ENCODE measurements at places on chromosomes 13 and 19.
A peak's percentile ranks its signal among the peaks of the same experiment; 100 is the strongest.

DNA sequence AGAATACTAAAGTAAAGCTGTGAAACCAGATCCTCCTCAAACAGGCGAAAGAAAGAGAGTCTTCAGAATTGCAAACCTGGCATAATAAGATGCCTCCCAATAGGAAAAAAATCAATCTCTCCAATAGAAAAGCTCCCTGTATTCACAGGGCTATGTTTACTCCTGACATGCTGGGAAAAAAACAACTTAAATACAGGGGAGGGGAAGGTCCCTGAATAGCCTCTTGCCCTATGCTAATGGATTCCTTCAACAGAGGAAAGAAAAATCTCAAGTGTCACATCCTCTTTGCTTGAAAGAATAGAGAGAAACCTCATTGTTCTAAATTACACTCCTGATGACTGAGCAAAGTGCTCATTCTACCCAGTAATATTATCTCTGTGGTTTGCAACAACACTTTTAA is 1271.1 kb upstream of the PRR20A start:
- no peak for DNase-seq

DNA sequence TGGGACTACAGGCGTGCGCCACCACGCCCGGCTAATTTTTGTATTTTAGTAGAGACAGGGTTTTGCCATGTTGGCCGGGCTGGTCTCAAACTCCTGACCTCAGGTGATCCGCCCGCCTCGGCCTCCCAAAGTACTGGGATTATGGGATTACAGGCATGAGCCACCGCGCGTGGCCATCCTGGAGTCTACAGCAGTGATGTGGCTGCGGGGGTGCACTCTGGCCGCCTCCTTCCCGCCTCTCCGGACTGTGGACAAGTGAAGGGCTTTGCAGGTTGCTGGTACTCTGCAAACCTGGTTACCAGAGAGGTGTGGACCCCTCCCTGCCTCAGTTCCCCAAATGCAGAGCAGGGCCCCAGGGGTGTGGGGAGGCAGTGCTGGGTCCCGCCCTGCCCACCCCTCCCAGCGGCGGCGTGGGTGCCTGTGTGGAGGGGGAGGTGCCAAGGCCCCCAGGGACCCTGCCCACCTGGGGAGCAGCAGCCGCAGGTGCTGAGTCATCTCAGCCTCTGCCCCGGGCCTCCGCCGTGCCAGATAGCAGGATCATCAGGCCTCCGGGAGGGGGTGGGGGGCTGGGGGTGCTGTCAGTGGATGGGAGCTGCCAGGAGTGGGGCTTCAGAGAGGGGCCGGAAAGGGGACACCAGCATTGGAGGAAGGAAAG is 23.1 kb downstream of the ARID3A start:
- no peak for DNase-seq

- DNase-seq, result peak; percentile 69
Measured at GRCh38 chr19:51327066-51328001, 14.6 kb downstream of the VSIG10L start.

GRCh38 chr13:113364901-113365582 is 1.1 kb upstream of the GRTP1 start:
- DNase-seq, result no peak

DNA sequence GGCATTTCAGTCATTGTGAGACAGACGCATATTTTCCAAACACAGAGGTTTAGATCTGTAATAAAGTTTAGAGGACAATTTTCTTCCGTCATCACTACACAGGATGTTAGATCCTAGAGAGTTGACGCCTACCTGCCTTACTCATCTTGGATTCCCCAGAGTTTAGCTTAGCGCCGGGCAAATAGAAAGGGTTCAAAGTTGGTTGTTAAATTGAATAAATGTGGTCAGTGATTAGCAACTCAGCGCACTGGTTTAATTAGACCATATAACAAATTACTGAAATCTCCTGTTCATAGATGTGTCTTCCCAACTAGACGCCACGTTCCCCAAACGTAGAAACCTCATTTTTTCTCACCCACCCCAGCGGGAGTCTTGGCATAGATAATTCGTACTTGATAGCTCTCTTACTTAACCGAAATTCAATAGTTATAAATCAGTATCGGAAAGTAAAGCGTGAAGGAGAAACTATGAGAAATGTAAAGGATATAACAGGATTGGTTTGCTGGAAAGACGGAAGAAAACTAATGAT is 726 bp upstream of the UFM1 start:
- DNase-seq, result peak; percentile 8

GRCh38 chr13:101490406-101491015 is 38.0 kb downstream of the ITGBL1 start:
- no peak for DNase-seq

DNA sequence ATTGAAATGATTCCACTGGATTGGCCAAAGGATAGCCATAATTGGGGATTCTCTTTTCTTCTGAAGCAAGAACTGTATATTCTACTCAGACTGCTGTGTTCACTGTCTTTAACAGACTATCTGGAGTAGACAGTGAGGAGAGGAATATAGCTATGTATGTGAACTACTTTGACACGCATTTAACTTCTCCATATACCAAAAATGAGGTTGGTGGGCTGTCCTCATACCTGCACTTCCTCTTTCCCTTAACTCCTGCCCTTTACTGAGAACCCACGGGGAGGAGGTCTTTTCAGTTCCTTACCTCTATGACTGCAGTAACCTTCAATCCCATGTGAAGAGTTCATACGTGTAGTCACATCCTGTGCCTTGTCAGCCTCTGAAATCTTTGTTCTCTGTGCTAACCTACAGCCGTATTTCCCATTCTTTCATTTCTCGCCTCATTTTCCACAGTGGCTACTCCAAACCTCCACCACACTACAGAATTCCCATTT is 305.8 kb downstream of the MTUS2 start:
- peak; percentile 48 for DNase-seq

DNA sequence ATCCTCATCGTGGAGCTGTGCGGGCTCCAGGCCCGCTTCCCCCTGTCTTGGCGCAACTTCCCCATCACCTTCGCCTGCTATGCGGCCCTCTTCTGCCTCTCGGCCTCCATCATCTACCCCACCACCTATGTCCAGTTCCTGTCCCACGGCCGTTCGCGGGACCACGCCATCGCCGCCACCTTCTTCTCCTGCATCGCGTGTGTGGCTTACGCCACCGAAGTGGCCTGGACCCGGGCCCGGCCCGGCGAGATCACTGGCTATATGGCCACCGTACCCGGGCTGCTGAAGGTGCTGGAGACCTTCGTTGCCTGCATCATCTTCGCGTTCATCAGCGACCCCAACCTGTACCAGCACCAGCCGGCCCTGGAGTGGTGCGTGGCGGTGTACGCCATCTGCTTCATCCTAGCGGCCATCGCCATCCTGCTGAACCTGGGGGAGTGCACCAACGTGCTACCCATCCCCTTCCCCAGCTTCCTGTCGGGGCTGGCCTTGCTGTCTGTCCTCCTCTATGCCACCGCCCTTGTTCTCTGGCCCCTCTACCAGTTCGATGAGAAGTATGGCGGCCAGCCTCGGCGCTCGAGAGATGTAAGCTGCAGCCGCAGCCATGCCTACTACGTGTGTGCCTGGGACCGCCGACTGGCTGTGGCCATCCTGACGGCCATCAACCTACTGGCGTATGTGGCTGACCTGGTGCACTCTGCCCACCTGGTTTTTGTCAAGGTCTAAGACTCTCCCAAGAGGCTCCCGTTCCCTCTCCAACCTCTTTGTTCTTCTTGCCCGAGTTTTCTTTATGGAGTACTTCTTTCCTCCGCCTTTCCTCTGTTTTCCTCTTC is 6.3 kb downstream of the MYADM start:
- DNase-seq, result no peak

GRCh38 chr19:5628461-5628860 is 5.6 kb downstream of the SAFB start:
- DNase-seq, result no peak
